ENCODE measurements at places on chromosomes 3 and 15.

GRCh38 chr15:100999369-100999768 is 80.2 kb downstream of the LRRK1 start:
- DNase-seq, result no peak

DNA sequence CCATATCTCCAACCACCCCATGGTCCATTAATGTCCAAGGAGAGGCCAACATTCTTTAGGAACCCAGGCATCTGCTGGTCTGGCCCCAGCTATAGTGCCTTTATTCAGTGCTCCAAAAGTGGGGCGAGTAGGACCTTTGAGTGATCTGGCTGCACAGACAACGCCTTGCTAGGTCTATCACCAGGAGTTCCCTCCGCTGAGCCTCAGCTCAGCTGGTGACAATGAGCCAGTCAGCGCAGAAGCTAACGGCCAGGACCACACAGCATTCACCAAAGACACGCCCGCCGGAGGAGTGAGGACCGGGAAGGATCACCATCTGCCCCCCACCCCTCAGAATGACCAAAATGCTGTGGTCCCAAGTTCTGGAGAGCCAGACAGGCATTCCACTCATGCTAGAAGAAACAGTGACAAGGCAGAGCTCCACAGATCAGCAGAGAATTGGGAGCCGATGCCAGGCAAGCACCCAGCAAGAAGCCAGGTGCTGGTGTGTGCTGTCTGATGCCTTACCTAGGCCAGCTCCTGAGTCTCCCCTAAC is 19.0 kb downstream of the TBC1D2B start:
- DNase-seq, result no peak

- DNase-seq, result no peak
These were observed 77.8 kb downstream of the NBEAL2 start for GRCh38 chr3:47057212-47057671.

DNA sequence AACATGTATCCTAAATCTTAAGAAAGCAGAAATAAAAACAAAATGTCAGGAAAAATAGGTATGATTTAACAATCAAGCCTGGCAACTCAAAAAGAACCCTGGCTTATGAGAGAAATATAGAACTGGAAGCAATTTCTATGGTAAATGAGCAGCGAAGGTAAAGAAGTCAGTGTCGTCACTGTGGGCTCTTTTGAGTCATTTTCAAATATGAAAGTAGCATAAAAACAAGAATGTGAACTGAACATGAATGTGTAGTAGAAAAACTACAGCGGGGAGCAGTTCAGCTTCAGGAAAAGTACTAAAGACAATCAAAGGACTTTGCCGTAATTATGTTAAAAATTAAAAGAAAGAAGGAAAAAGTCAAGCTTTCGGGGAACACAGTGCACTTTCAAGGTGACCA is 17.5 kb downstream of the LSG1 start:
- no peak for DNase-seq

DNA sequence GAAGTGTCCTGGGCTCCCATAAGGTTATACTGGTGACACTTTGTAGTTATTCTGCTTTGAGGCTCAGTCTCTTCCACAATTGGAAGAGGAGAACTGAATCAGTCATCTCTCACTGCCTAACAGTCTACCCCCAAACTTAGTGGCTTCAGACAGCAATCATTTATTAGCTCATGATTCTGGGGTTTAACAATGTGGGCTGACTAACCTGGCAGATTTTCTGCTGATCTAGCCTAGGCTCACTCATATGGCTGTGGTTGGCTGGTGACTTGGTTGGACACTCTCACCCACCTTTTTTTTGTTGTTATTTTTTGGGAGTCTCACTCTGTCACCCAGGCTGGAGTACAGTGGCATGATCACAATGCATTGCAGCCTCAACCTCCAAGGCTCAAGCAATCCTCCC is 7.1 kb downstream of the GPD1L start:
- no peak for DNase-seq

GRCh38 chr15:93051236-93052089 is 37.5 kb downstream of the RGMA start:
- no peak for DNase-seq

DNA sequence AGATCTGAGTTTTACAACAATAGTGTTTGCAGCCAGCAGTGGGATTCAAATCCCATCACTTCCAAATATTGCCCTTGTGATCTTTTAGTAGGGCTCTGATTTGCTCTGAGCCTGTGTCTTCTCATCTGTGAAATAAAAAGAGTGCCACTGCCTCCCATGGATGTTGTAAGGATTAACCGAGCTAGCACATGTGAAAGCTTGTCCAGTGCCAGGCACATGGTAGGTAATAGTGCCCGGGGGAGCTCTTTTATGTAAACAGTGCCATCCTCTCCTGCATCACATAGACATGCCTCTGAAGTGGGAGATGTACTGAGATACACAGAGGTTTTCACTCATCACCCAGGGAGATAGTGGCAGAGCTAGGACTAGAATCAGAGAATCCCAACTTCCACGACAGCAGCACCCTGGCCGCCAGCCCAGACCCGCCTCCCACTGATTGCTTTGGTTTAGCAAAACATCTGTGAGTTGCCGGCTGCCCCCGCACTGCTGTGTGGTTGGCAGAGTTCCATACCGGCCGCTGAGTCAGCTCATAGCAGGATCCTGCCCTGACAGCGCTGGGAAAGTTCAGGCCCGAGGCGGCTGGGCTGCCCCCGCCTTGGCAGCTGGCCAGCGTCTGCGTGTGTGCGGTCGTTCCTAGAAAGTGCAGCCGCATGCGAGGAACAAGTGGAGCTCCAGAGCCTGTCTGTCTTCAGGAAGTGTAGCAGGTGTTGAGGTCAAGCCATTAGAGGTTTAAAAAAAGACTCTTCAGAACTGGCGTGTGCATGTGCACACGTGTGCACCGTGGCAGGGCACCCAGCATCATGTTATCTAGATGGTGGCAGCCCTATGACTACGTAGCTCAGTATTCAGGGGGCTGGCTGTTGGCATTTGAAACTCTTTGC is 5.0 kb downstream of the ARID3B start:
- no peak for DNase-seq

DNA sequence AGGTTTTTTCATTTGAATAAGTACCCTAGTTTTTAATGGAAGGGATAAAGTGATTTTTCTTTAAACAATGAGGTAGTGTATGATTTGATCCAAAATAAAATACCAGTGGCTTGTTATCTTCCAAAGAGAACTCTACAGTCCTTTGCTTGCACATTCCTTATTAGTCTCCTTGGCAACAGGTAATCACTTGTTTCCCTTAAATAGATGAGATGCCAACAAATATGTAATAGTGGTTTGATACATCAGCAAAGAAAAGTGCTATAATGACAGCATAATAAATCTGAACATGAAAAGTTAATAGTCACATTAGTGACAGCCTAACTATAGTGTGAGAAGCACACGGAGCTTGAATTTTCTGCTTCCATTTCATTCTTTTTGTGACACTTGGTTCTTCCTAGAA is 360.2 kb downstream of the ZNF385D start:
- no peak for DNase-seq

DNA sequence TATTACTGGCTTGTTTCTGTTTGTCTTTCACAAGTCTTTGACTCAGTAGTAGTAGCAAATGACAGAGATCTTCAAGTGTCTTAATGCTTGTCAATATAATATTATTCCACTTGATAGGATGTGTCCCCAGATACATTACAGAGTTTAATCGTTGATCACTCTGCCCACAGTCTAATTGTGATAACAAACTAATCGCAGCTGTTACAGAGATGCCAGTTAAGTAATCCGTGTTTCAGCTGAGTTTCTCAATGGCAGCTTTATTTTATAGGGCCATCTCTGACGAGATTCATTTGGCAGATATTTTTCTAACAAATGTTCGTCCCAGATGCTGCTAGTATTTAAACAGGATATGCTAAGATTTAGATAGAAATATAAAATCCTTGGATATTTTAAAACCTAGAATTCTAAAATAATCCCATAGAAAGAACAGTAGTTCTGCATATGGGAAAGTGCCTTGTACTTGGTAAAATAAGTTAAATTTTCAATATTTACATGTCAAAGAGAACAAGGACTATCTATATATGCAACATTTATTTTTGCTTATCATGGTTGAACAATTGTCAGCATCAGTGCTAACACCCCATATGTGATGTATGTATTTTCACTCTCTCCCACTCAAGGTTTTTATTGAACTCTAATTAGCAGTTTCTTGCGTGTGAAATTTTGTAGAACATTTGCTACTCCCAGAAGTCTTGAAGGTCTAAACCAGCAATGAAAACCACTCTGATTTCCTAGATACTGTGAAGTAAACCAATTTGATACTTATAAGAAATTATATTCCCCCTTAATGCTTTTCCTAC is 185.5 kb downstream of the MBNL1 start:
- DNase-seq, result no peak

- DNase-seq, result no peak
These were observed 164.5 kb upstream of the TPM1 start for GRCh38 chr15:62878070-62878469.

DNA sequence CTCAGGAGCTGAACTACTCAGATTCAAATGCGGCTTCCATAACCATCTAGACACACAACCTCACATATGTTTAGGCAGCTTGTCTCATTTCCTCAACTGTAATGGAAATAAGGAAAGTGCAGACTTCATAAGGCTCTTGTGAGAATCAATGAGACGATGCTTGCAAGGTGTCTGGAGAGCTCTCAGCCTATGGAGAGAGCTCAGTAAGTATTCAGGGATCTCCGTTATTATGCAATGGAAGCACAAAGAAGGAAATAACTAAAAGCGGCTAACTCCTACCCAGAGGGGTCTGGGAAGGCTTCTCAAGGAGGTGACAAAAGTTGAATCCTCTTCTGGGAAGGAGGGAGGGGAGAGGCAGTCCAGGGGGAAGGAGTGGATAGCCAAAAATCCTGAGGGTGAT is 50.1 kb upstream of the LIPC start:
- no peak for DNase-seq

- no peak for DNase-seq
These were observed 60.0 kb upstream of the TRPC1 start for GRCh38 chr3:142663865-142664264.

DNA sequence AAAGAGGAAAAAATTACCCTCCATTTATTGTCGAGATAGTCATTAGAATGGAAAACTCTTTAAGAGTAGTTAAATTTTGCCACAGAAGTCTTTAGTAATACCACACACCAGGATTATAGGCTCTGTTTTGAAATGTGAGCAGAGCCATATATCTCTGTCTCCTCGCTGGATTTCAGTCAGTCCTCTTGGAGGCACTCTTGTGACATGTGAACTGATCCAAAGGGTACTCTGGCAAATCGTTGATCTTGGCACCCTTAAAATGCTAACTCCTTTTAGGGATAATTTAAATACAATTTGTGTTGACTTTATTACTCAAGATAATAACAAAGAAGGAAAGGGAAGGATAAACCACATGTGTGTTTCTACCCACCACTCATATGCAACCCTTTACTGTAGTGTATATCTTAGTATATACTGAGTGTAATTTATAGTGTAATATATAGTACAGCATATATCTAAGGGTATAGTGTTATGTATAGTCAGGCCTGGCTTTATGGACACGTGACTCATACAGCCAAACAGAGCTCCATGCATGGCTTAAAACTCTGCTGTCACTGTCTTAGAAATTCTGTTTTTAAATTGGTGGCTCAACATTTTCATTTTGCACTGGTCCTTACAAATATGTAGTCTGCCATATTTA is 12.3 kb upstream of the KPNA4 start:
- DNase-seq, result no peak

- DNase-seq, result no peak
These were observed 22.2 kb downstream of the CP start for GRCh38 chr3:149199474-149199873.

GRCh38 chr3:178073366-178073765 is 462.9 kb upstream of the KCNMB2 start:
- no peak for DNase-seq

- no peak for DNase-seq
These were observed 69.1 kb downstream of the PEX5L start for GRCh38 chr3:179967622-179968021.

- DNase-seq, result no peak
These were observed 27.1 kb upstream of the CSPG4 start for GRCh38 chr15:75739791-75740190.

DNA sequence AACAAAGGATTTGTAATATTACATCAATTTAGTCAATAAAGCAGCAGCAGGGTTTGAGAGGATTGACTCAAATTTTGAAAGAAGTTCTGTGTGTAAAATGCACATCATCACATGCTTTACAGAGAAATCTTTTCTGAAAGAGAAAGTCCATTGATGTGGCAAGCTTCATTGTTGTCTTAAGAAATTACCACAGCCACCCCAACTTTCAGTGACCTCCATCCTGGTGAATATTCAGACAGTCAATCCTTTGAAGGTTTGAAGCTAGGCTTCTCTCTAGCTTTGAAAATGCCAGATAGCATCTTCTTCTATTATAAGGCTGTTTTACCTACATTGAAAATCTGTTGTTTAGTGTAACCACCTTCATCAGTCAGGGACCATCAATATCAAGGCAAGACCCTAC is 51.8 kb upstream of the SETMAR start:
- no peak for DNase-seq

DNA sequence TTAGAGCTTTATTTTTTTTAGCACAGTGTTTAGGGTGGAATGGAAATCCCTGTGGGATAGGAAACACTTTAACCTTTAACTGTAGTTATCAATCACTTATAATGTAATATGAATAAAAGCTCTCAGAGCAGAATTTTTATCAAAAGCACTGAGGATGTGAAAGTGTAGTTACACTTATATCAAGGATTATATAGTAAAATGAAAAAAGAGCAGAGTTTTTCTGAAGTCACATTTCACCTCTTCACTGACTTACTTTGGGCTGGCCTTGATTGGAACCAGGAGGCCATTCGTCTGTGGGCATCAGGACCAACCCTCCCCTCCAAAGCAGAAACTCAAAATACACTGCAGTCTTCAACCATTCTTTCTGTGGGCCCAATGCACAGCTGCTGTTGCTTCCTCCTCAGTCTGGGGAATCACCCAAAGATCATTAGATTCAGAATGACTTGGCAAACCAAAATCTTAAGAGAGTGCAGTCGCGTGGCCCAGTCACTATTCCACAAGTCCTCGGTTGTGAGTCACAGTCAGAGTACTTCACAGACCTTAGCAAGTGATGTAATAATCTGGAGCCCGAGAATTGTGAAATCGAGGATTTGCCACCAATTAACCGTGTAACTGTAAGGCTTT is 132.6 kb upstream of the COL8A1 start:
- DNase-seq, result no peak

DNA sequence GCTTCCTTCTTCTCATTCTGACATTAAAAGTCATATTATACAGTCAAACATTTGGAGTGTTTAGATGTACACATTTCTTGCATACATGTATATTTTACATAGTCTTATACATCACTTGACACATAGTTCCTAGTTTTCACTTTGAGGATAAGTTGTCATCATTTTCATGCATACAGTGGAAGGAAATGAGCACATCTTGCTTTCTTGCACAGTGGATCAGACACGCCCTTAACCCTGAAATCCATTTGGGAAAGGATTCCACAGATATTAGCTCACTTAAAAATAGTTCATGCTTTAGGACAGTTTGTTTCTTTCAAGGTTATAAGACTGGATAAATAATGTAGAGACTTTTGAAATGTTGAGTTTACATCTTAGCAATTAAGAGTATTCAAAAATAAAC is 148.6 kb upstream of the MME start:
- no peak for DNase-seq

GRCh38 chr3:71843071-71843470 is 58.1 kb upstream of the PROK2 start:
- DNase-seq, result no peak

- DNase-seq, result peak; percentile 90
These were observed 254.2 kb downstream of the ZBTB20 start for GRCh38 chr3:114892880-114893279.

GRCh38 chr15:58650102-58650501 is 99.4 kb downstream of the ADAM10 start:
- no peak for DNase-seq

- no peak for DNase-seq
These were observed 1.1 kb downstream of the IQCF6 start for GRCh38 chr3:51777985-51778384.
